H9 (cell line): ENCODE measurements at places on chromosomes 3 and 15.

DNA sequence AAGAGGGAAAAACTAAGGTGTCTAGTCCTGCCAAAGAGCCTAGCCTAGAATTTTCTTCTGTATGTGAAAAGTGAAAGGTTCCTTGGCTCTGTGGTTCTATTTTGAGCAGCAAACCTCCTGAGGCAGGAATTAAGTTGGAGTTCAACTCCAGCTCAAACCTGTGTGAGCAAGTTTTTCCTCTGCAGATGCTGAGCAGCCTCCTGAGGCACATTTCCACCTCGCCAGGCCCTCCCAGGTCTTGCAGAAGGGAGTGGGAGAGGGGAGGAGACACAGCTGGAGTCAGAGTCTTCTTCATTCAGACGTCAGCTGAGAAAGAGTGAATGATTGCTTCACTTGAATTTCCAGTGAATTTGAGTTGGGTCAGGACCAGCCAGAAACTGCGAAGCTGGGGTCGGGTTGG is 69.5 kb upstream of the ETV5 start:
- peak; percentile 3 for DNase-seq

DNA sequence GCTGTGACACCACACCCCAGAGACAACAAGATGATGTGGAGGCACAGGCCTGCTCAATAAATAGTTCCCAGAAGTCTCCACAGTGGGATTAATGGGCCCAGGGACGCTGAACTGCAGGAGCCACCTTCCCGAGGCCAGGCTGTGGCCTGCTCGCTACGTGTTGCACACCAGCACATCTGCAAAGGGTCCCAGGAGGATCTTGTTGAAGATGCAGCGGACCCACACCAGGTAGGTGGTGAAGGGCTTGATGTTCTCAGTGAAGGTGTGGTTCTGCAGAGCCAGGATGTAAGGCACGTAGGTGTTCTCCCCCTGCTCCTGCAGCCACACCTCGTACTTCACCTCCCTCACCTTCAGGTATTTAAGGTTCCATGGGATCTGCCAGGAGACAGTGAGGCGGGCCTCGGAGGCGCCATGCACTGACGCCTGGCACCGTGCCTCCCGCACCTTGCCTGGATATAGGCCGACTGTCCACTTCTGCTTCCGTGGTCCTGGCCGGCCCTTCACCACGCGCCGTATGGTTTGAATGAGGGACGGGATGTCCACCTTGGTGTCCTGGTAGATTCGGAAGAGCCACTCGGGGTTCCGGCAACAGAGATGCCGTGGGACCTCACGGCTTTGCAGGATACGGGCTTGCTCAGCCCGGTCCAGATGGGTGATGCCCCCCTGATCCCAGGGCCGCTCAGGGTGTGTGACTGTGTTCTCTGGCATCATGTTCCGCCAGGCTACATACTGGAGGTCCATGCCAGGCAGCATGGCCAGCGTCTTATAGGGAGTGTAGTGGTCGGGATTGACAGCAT is 26.1 kb downstream of the POMGNT2 start:
- DNase-seq, result no peak

GRCh38 chr3:184457329-184457728 is 77.5 kb downstream of the CHRD start:
- DNase-seq, result no peak

DNA sequence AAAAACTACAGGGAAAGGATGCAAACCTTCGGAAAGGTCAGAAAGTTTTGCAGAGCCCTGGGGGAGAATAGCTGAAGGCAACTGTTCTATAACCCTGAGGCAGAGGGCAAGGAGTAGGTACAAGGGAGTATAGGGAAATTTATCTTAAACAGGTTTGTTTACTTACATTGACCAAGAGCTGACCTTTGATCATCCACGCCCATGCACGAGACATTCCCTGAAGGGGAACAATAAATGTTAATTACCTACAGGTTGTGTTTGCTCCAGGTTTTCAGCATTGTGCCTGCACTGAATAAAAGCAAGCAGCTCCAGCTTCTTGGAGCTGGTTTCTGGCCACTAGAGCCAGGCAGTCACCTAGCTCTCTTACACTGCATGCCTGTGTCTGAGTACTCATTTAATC is 524.5 kb upstream of the TGFBR2 start:
- no peak for DNase-seq

- DNase-seq, result no peak
Measured at GRCh38 chr3:127625821-127626220, 3.2 kb upstream of the PODXL2 start.

GRCh38 chr3:122916084-122916483 is 111.5 kb downstream of the SEMA5B start:
- DNase-seq, result no peak

DNA sequence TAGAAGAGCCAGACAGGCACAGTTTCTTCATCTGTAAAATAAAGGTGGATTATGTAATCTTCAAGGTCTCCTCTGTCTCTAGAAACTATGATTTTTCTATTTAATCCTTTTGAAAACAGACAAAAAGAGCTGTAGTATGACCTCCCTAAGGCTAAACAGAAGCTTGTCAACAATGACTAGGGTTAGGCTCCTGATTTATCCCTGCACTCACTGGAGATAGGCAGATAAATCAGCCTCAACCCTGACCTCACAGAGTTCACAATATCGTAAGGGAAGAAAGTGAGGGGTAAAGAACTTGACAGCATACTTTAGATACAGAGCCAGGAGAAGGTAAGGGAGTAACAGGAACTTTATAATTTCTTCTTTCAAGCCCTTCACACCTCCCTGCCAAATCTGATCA is 124.8 kb downstream of the TMCC1 start:
- no peak for DNase-seq

- DNase-seq, result no peak
Measured at GRCh38 chr3:48077815-48078214, 61.6 kb upstream of the MAP4 start.

DNA sequence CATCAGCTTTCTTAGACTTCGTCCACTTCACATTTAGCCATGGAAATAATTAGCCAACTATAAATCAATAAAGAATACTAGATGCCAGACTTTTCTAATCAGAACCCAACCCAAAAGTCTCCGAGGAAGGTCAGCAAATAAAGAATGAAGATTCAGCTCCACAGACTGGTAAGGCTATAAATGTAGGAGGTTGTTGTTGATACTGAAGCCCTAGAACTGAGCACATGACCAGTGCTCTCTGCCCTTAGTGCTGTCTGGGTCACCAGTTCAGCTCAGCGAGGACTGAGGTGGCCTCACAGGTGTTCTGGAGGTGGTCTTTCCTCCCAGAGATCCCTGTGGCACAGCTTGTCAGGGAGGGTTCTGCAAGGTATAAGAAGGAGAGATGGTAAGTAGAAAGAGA is 20.9 kb upstream of the SLC28A2 start:
- DNase-seq, result no peak

DNA sequence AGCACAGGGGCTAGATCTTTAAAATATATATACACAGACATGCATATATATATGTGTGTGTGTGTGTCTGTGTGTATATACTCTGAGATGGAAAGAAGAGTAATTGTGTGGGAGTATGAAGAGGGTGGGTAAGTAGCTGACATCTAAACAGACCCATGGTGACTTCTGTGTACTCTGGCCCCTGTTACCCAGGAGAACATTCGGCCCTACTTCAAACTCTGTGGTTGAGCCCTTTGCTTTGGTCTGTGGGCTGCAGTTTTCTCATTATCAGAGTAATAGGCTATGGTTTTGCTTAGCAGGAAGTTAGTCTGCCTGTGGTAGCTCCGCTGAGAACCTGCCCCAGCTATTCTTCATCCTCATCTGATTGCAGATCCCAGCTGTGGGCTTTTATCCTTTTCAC is 141.4 kb downstream of the RBPMS2 start:
- DNase-seq, result no peak

- DNase-seq, result no peak
Measured at GRCh38 chr3:89973156-89973555, 865.7 kb downstream of the EPHA3 start.

DNA sequence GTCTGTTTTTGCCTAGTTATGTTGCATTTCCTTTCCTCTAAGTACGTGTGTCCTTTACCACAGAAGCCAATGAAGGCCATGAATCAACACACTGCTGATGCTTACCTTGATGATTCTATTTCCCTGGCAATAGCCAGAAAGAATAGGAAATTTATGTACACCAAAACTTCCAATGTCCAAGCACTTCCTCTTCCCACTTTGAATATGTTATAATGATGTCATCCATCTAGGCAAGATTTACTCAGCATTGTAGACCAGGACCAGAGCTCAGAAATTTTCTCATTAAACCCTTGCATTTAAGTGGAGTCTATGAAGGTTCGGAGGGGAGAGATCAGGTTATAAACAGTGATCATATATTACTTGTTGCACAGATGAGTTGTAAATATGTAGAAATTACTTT is 126.0 kb downstream of the THRB start:
- no peak for DNase-seq
